T-cell (primary cell): ENCODE measurements at places on chromosomes 7 and 10.

GRCh38 chr7:31648288-31648687, 38.7 kb upstream of the PPP1R17 start:
- no peaks in the 10 kb centered on the region for H3K4me1 ChIP-seq
- no peak for DNase-seq
- H3K36me3 ChIP-seq: no peaks in the 10 kb centered on the region
- no peak overlapping the region for H3K27ac ChIP-seq

DNA sequence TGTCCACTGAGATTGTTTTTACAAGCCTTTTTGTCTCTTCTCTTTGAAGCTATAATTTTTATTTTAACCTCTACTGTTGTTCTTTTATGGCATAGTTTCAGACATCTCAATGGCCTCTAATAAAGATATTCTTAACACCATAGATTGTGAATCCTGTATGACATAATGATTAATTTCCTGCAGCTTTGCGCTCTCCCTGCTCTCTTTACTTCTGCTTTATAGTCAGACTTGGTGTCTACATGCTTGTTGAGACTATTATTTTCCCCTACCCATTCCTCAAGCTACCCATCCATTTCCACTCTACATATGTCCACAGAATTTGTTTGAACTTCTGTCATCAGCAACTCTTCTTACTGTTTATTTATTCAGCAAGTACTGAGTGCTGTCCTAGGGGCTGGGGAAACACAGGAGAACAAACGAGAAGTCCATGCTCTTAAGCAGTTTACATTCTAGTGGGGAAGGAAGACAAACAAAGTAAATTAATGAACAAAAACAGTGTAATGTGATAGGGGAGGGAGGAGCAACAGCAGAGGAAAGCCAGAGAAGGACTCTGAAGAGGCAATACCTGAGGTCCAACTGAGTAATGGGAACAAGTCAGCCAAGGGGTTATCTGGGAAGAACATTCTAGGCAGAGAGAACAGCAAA, 110.1 kb downstream of the CDK14 start:
- H3K36me3 ChIP-seq: no peaks in the 10 kb centered on the region
- no peaks in the 10 kb centered on the region for H3K4me1 ChIP-seq
- no peak overlapping the region for H3K27ac ChIP-seq
- no peaks in the 10 kb centered on the region for H3K27me3 ChIP-seq
- DNase-seq: no peak
- H3K4me3 ChIP-seq: no peak overlapping the region

DNA sequence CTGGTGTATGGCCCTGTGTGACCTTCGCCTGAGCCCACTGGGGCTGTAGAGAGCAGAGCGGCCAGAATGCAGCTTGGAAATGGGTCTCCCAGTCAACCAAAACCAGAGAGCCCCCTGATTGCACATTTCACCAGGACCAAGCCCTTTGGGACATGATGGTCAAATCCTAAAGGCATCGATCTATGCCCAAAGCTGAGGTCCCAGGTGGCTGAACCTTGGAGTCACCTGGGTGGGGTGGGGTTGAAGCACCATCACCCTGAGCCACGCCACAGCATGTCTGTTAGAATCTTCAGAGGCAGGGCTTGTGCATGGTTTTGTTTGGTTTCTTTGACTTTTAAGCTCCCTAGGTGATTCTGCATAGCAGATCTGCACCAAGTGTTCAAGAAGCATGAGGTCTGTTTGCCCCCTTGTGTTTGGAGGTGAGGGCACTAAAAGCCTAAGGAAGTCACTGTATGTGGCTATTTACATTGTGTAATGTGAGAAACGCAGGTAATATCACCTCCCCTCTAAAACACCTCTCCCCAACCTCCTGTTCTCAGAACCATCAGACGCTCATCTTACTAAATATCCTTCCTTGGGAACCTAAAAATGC, 9.6 kb downstream of the PKD1L1 start:
- H3K27me3 ChIP-seq: no peaks in the 10 kb centered on the region
- H3K27ac ChIP-seq: no peak overlapping the region
- no peaks in the 10 kb centered on the region for H3K4me1 ChIP-seq

GRCh38 chr10:73894245-73894971, 16.5 kb upstream of the PLAU start:
- no peak overlapping the region for H3K4me3 ChIP-seq
- H3K27ac ChIP-seq: no peak overlapping the region
- H3K27me3 ChIP-seq: no peaks in the 10 kb centered on the region
- no peaks in the 10 kb centered on the region for H3K4me1 ChIP-seq
- H3K36me3 ChIP-seq: no peaks in the 10 kb centered on the region

DNA sequence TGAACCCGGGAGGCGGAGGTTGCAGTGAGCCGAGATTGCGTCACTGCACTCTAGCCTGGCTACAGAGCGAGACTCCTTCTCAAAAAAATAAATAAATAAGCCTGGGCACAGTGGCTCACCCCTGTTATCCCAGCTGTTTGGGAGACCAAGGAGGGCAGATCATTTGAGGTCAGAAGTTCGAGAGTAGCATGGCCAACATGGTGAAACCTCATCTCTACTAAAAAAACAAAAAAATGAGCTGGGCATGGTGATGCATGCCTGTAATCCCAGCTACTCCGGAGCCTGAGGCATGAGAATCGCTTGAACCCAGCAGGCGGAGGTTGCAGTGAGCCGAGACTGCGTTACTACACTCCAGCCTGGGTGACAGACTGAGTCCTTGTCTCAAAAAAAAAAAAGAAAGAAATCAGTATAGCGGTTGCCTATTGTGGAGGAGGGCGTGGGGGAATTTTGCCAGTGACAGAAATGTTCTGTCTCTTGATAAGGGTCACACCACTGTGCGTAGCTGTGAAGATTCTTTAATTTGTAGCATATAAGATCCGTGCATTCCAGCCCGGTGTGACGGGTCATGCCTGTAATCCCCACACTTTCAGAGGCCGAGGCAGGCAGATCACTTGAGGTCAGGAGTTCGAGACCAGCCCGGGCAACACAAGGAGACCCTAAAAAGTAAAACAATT, 17.9 kb upstream of the EIF3B start:
- no peaks in the 10 kb centered on the region for H3K4me1 ChIP-seq
- DNase-seq: no peak
- no peak overlapping the region for H3K4me3 ChIP-seq
- H3K27me3 ChIP-seq: no peaks in the 10 kb centered on the region
- no peaks in the 10 kb centered on the region for H3K36me3 ChIP-seq

DNA sequence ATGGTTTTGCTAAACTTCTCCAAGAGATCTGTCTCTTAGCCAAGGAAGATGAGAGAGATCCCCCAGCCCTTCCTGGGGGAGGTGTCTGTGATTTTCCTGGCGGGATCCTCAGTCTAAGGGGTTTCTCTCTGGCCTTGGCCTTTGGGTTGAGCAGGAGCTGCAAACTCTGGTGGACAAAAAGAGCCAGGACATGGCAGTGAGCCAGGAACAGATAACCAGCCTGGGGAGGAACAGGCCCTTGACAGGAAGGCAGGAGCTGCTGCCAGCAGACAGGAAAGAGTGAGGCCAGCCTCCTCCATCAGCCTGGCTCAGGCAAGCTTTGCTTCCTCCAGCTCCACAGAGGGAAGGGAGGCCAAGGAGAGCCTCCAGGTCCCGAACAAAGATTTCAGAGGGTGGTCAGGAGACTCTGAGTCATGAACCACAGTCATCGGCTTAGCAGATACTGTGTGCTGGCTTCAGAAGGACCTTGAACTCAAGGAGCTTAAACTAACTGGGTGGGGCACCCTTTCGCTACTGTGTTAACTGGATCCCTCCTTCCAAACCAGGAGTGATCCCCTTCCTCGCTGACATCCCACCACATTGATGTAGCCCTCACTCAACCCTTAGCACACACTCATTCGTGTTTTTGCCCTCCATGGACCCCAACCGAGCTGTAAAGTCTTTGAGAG, 34.7 kb downstream of the DDIT4 start:
- H3K27ac ChIP-seq: no peak overlapping the region
- H3K4me3 ChIP-seq: no peak overlapping the region
- peaks cover 58% of the 10 kb centered on the region for H3K4me1 ChIP-seq
- no peak for DNase-seq
- H3K27me3 ChIP-seq: no peaks in the 10 kb centered on the region
- H3K36me3 ChIP-seq: no peaks in the 10 kb centered on the region

GRCh38 chr10:129912986-129913695, 50.9 kb downstream of the EBF3 start:
- DNase-seq: no peak
- H3K4me3 ChIP-seq: no peak overlapping the region
- no peaks in the 10 kb centered on the region for H3K4me1 ChIP-seq
- no peaks in the 10 kb centered on the region for H3K36me3 ChIP-seq
- H3K27me3 ChIP-seq: peaks cover 8% of the 10 kb centered on the region
- no peak overlapping the region for H3K27ac ChIP-seq

- H3K4me3 ChIP-seq: no peak overlapping the region
- H3K4me1 ChIP-seq: no peaks in the 10 kb centered on the region
- H3K27me3 ChIP-seq: no peaks in the 10 kb centered on the region
- H3K27ac ChIP-seq: no peak overlapping the region
- H3K36me3 ChIP-seq: no peaks in the 10 kb centered on the region
- DNase-seq: no peak
These were observed 681.9 kb downstream of the GRM8 start for GRCh38 chr7:126570845-126571244.

- H3K27me3 ChIP-seq: no peaks in the 10 kb centered on the region
- no peaks in the 10 kb centered on the region for H3K36me3 ChIP-seq
- peaks cover 31% of the 10 kb centered on the region for H3K4me1 ChIP-seq
These were observed 1.2 kb downstream of the TPK1 start for GRCh38 chr7:144834641-144835144.

DNA sequence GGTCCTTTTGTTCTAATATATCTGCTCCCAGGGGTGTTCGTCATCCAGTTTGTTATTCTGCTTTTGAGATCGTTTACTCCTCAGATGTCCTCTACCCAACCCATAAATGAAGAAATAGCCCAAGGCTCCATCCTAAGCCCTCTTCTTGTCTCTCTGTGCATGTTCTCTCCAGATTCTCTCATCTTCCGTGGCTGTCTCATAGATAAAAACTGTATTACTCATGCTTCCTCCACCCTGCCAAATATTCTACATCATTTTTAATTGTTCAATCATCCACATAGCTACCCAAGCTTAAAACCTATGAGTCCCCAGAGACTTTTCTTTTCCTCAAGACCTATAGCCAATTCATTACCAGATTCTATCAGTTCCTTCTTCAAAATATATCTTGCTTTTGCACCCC, 44.9 kb downstream of the CAV1 start:
- DNase-seq: no peak
- no peaks in the 10 kb centered on the region for H3K4me1 ChIP-seq
- no peak overlapping the region for H3K4me3 ChIP-seq
- H3K27ac ChIP-seq: no peak overlapping the region

DNA sequence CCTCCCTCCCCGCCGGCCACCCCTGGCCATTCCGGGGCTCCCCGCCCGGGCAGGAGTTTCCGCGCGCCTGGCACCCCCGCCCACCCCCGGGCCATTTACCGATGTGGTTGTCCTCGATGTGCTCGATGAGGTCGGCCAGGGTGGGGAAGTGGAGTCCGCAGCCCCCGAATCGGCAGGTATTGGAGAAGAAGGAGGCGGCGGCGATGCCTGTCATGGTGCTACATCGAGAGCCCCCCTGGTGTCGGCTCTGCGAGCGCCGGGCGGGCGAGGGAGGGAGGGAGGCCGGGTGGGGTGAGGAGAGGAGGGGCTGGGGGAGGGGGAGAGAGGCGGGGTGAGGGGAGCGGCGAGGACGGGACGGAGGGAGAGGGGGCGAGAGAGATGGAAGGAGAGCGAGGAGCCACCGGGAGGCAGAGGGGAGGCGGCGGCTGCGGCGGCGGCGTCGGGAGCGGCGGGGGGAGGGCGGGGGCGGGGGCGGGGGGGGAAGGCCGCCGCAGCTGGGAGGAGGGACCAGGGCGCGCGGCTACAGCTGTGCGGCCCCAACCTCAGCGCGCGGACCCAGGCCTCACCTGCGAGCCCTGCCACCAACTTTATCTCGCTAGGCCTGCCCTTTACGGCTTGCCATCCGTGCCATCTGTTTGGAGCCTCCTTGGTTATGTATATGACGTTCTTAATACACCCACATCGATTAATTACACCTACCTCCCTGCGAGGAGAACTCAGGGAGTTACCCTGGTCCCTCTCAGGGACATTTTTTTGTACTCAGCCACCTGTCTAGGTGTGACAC, at the start of gene JAZF1:
TSS of gene JAZF1 (minus strand) at position 432 of the 784 bp plus-strand sequence.
- H3K4me1 ChIP-seq: peaks cover 2% of the 10 kb centered on the region
- H3K27me3 ChIP-seq: no peaks in the 10 kb centered on the region
- H3K4me3 ChIP-seq: peak within 1 kb of the TSS; percentile 59
- DNase-seq: peak; percentile 51
- no peaks in the 10 kb centered on the region for H3K36me3 ChIP-seq
- peak within 1 kb of the TSS; percentile 35 for H3K27ac ChIP-seq

DNA sequence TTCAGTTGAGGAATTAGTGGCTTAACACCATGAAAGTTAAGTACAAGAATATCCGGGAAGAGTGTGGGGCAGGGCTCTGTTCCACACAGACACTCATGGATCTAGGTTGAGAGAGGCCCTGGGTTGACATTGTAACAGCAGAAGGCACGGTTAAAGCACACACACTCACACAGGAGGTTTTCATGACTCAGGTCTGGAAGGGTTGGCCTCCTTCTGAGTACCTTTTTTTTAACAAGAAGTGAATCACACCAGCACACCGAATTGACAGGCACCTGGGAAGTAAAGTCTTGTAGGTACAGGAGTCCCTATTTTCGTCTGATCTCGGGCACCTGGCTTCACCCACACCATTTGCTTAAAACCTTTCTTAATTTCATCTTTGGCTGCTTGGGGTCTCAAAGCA, 509.4 kb upstream of the ADARB2 start:
- H3K4me1 ChIP-seq: no peaks in the 10 kb centered on the region
- no peak for DNase-seq

GRCh38 chr10:125844751-125845221, 21.4 kb downstream of the BCCIP start:
- no peaks in the 10 kb centered on the region for H3K27me3 ChIP-seq
- H3K4me3 ChIP-seq: no peak overlapping the region
- no peak overlapping the region for H3K27ac ChIP-seq
- peaks cover 19% of the 10 kb centered on the region for H3K36me3 ChIP-seq
- no peaks in the 10 kb centered on the region for H3K4me1 ChIP-seq
- no peak for DNase-seq
